Fibroblast of lung (primary cell): ENCODE measurements at places on chromosomes 16 and 17.

DNA sequence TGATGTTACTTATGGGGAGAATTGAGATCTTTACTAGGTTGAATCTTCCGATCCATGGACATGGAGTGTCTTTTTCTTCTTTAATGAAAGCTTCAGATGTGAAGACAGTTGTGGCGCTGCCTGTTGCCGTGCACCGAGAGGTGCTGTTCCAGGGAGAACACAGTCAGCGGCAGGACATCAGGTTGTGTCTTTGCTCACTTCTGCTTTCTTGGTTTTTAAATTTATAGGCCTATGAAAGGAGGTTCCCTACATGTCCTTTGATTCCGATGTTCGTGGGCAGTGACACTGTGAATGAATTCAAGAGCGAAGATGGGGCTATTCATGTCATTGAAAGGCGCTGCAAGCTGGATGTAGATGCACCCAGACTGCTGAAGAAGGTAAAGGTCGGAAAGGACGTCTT lies 49.8 kb downstream of the SEC14L1 start:
- DNase-seq = no peak

DNA sequence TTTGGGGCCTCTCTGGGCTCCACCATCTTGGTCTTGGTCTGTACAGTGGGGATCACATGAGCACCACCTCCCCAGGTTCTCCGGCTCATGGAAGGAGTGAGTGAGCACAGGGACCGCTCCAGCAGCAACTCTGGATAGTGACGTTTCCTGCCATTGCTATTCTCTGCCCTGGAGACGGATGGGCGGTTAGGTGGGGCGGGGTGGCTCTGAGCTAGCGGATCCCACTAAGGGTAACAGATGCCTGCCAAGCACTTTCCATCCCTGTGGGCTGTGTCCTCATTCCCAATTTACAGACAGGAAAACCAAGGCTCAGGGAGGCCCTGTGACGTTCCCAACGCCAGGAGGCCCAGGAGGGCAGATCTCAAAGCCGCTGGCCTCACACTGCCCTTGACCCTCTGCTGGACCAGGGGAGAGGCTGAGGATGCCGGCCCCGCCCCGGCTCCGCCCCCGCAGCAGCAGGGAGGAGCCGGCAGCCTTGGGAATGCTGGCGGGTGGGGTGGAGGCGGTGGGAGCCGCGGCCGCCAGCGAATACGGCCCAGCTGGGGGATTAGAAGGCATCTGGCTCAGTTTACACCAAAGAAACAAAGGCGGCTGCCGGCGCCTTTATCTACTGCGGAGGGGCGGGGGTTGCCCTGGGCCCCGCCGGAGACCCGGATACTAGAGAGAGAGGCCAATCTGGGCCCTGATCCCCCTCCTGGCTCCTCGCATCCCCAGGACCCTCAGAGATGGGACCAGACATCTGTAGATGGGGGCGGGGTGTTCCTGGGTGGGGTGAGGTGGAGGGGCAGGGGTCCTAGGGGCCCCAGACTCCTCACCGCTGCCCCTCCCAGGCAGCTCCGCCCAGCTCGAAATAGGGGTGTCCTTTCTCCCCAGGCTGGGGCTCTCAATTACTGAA lies 122.3 kb upstream of the CIBAR2 start:
- DNase-seq = peak; percentile 90

- DNase-seq = peak; percentile 34
Measured at GRCh38 chr17:39063681-39064069, 87.8 kb downstream of the PLXDC1 start.

DNA sequence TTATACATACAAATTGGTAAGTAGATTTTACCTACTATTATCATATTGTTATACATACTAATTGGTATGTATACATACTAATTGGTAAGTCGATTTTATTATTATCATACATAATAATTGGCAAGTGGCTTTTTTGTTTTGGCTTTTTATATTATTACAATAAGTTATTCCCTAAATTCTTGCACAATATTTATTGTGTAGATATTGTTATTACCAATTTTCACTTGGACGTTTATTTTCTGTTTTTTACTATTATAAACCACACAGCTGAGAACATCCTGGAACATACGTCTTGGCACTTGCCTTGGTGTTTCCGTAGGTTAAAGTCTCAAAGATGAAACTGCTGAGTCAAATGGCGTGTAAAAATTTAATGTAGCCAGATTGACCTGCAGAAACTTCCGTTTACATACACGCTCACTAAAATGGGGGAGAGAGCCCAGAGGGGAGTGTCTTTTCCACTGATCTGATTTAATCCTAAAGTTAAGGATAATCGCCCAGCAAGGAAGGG lies 18.9 kb downstream of the GNGT2 start:
- no peak for DNase-seq

DNA sequence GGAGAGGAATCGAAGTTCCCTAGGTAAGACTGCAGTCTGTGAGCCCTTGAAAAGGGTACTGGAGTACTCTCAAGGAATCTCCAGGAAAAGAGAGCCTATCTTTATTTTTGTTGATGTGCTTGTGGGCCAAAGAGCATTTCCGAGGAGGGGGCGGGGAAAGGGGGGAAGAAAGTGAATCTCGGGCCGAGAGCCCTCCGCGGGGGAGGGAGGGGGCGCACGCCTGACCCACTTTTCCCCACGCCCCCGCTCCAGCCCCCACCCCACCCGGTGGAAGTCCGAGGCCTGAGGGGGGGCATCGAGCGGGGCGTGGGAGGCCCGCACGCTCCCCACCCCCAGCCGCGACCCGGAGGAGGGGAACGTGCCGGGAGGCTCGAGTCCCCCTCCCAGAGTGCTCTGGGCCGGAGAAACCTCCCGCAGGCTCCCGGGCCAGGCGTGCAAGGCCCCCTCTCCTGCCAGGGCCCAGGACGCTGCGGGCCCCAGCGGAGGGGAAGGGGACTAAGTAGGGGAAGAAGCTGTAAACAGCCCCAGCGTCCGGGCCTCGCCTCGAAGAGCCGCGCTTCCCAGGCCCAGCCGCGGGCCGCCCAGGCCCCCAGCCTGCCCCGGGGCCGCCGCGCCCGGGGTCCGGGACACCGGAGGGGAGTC lies 444 bp downstream of the HELZ start:
- no peak for DNase-seq

GRCh38 chr16:58222532-58223316 lies 24.8 kb upstream of the CSNK2A2 start:
- no peak for DNase-seq
